Coronary artery (tissue), 2 donors: ENCODE measurements at places on chromosomes 4 and X.

- no peak for DNase-seq
Measured at GRCh38 chrX:74924449-74925224, 615 bp downstream of the NEXMIF start.

DNA sequence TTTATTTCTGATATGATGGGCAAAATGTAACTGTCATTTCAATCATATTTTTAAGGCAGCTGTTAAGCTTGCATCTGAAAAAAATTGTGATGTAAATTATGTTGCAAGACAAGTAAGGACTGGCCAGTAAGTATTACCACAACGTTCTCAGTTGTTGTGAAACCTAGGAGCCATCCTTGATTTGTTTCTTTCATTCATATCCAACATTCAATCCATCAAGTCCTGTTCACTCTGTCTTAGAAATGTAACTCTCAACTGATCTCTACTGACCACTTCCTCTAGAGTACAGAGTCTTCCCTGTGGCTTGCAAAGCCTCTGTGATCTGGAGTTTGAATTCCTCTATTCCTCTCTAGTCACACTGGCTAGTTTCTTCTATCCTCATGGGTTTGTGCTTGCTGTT, 161.4 kb upstream of the MAD2L1 start:
- DNase-seq = no peak

DNA sequence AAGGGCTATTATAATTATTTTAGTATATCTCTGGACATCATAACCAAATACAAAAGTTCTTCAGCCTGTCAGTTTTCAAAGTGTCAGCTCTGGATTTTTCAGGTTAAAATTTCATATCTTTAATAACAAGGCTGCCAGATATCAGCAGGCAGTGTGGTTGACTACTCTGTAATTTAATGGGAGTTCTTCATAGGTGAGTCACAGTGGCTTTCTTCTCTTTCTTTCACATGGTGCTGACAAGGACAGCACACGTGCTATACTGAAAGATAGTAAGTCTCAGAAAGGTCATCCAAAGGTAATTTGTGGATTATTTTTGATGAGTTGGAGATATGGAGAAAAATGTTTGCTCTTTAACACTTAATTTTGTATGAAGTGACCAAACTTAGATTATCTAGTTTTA, 43.2 kb downstream of the GALNT7 start:
- DNase-seq = no peak

DNA sequence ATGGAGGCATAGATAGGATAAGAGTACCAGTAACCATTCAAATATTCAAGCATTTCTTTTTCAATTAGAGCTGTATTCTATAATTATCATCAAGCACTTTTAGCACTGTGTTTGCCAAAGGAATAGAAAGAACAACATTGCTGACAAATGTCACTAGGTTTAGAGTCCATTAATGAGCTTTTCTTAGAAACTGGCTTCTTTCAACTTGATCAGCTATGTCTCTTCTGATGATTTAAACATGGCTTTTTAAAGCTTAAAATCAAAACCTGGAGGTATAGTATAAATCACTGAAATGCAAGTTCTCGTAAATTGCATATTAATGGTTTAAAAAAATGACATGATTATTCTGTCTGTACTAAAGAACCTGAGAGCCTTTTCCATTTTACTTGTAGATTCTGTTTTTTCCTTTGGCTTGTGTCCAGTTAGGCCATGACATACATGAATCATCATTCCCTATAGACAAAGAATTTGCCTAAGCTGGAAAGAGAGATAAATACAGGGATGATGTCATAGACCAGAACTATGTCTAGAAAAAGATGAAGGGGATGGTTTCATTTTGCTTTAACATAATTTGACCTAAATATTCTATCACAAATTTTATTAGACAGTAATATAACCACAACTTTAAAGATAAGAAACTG, 340.1 kb upstream of the CTSO start:
- DNase-seq = no peak

- no peak for DNase-seq
Measured at GRCh38 chrX:40809210-40809609, 73.9 kb upstream of the MED14 start.

- DNase-seq = no peak
Measured at GRCh38 chr4:36081185-36081584, 163.1 kb downstream of the ARAP2 start.

DNA sequence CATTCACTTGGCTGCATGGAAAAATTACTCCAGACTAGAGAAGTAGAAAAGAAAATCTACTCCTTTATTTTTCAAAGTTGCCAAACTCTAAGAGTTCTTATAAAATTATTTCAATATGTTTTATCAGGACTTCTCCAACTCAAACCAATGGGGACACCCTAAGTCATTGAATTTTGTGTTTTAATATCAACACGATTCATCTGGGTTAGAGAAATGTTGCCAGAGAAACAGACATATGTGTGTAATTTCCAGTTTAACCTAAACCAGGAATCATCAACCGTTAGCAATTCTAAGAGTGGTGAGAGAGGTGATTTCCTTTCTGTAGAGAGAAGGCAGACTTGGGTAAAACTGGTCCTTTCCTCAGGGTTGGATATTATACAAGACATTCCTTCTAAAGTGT, 291.8 kb downstream of the LDB2 start:
- DNase-seq = no peak

- DNase-seq = no peak
Measured at GRCh38 chr4:47510506-47511143, 25.6 kb downstream of the ATP10D start.

- DNase-seq = no peak
Measured at GRCh38 chrX:73213734-73214425, 771 bp downstream of the NAP1L2 start.
